ENCODE measurements at places on chromosomes 3 and 15.

DNA sequence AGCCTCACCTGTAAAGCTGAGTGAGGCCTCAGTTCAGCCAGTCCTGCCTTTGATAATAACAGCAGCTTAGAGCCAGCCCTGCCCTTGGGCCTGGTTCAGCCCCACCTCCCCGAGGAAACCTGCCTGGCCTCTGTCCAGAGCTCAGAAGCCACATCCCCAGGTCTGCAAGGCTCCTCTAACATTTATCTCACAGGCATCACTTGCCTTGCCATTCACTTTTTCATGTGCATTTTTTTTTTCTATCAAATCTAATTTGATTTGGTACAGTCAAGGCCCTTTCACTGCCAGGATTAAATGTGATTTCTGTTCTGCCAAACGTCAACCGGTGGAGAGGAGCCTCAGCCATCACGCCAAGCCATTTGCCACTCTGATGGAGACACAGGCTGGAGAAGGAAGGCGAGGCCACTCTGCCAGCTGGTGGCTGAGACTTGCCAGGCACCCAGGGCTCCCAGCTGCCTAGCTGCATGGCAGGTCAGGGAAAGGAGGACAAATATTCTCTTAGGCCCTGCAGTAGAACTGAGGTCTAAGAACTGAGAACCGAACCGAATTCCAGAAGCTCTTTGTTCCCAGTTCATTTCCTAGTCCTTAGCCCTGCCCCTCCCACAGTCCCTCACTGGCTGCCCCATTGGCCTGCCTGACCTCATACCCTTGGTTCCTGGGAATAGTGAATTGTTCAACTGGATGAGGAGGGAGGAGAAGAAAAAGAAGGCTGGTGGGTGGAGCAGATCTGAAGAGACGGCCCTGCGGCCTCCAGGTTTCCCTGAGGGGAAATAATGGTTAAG lies 76.4 kb downstream of the SPSB4 start:
- DNase-seq: no peak

DNA sequence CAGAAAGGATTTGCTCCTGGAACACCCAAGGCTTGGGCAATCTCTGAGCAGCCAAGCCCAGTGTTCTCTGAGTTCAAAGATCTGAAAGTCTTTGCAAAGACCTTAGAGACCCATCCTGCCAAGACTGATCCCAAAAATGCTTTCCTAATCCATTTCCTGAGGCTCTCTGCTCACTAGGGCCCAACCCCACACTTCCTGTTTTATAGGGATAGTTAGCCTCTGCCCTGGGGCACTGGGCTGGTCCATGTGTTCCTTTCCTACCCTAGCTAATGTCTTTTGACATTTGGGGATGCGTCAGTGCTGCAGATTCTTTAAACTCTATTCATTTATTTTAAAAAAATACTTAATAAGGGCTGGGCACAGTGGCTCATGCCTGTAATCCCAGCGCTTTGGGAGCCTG lies 372.7 kb downstream of the ROBO2 start:
- DNase-seq: no peak

DNA sequence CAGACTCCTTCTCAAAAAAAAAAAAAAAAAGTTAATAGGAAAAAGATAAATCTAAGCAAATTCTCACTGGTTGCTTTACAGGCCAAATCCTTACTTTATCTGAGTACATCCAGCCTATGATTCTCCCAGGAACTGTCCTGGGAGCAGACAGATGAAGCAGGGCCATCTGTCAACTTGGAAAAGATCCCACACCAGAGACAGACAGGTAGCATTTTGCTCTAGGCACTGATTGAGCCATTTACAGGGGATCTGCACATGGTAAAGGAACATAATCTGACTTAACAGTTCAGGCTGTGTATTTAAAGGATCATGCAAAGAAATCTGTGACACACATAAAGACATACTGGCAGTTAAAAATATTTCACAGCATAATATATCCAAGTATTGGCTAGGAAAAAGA lies 1006.5 kb downstream of the TBL1XR1 start:
- no peak for DNase-seq

- DNase-seq: peak; percentile 87
Observed at GRCh38 chr15:77418391-77418965, 1.4 kb downstream of the PEAK1 start.

GRCh38 chr15:60493166-60493565 lies 14.2 kb upstream of the ICE2 start:
- DNase-seq: no peak

- peak; percentile 82 for DNase-seq
Observed at GRCh38 chr3:89957451-89957850, 850.0 kb downstream of the EPHA3 start.
